ENCODE measurements at places on chromosomes 6 and 20. TPM values are rescaled to one million over a fixed set of nuclear protein-coding genes. Genes with fewer than 3 reads are reported as not detected.
A peak's percentile ranks its signal among the peaks of the same experiment; 100 is the strongest.

DNA sequence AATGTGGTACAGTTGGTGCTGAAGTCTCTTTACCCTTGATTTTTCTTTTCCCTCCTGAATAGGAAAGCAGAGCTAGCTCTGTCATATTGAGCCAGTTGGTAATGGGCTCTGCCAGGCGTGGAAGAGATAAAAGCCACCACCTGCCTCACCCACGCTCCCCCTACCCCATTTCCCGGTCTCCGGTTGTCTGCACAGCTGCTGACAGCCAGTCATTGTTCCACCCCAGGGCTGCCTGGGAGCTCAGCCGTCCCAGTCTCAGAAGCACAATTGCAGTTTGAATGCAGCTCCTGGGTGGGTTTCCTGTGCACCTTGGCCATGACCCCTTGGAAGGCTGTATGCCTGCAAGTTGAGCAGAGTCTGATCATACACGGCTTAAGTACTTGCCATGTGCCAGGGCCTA is 675.2 kb upstream of the FLRT3 start:
- DNase-seq: no peak
- no peaks in the 10 kb centered on the region for H3K27me3 ChIP-seq
- H3K4me1 ChIP-seq: no peaks in the 10 kb centered on the region
- no peaks in the 10 kb centered on the region for H3K36me3 ChIP-seq

DNA sequence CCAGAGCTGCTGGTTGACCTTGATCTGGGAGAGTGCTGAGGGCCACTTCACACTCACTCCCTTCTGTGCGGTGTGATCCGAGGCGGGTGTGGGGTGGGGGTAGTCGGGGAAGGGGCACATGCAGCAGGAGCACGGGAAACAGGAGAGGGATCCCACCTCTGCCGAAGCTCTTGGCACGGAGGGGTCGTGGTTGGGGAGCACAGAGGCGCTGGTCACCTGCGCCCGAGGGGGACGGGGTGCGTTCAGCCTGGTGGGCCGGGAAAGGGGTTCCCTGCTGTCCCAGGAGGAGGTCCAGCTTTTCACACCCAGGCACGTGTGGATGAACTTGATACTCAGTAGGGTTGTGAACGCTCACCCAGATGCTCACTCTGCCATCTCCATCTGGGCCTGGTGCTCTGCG is 17.3 kb downstream of the SS18L1 start:
- no peaks in the 10 kb centered on the region for H3K27me3 ChIP-seq
- peaks cover 10% of the 10 kb centered on the region for H3K4me1 ChIP-seq
- peaks cover 16% of the 10 kb centered on the region for H3K36me3 ChIP-seq

DNA sequence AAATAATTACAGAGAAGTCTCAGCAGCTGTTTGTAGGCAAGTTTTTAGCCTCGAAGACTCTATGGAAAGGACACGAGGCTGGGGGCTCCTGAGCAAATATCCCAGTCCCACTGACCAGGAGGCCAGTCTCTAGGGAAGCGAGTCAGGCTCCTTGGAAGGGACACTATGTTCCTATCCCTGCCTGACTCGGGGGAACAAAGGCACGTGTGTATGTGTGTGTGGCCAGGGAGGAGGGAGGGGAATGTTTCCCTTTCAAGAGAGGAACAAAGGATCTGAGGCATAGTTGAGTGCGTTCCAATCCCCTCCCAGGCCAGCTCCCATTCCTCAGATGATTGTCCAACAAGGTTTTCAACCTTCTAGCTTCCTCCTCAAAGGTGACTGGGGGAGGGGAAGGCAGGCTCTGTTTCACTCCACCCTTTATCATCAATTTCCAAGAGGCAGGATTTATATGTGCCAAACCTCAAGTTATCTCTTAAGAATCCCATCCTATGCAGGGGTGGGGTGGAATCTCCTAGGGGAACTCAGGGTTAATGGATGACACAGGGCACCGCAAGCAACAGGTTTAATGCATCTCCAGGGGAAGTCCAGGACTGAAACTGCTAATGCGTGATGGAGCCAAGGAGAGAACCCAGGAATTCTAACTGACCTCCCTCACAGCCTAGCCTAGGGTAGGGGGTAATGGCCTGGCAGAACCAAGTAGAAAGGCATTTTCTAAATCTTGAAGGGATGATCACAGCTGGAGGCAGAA is 9.9 kb downstream of the BCL2L1 start:
- H3K27ac ChIP-seq: peak overlapping the region; percentile 84
- no peaks in the 10 kb centered on the region for H3K27me3 ChIP-seq
- peaks cover 11% of the 10 kb centered on the region for H3K36me3 ChIP-seq

- 0 out of 2 replicates have a peak, but pooled peaks cover 3% of the 10 kb centered on the region for H3K4me1 ChIP-seq
- DNase-seq: no peak
- no peaks in the 10 kb centered on the region for H3K27me3 ChIP-seq
Observed at GRCh38 chr20:33524261-33524660, 34.4 kb downstream of the CBFA2T2 start.

DNA sequence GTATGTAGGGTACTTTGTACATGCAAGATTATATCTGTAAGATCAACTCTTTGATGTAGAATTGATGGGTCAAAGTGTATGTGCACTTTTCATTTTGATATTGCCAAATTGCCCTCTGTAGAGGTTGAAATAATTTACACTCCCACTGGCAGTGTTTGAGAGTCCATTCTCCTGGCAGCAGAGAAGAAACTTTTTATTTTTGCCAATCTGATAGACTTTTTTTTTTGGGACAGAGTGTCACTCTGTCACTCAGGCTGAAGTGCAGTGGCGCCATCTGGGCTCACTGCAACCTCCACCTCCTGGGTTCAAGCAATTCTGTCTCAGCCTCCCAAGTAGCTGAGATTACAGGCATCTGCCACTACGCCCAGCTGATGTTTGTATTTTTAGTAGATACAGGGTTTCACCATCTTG is 199.2 kb downstream of the ZFAND3 start:
- H3K4me3 ChIP-seq: no peak overlapping the region
- no peak for DNase-seq
- H3K27ac ChIP-seq: no peak overlapping the region

DNA sequence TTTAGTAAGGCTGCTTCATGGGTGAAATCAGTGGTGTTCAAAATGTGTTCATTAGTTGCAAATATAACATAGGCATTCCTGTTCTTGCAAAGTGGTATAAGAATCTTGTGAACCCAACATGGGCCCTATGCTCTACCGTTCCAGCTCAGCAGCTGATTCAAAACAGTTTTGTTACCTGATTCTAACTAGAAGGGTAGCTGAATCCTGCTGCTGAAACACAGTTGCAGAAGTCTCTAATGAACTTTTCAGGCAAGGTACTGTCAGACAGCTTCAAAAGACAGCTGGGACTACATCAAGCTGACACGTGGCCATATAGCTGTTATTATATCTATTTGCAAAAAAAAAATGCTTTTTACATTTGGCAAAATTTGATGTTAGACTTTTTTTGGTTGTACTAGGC is 22.7 kb downstream of the THEMIS start:
- no peak overlapping the region for H3K4me3 ChIP-seq
- peaks cover 12% of the 10 kb centered on the region for H3K4me1 ChIP-seq
- no peaks in the 10 kb centered on the region for H3K36me3 ChIP-seq
- DNase-seq: no peak

GRCh38 chr20:62624719-62625453 is 17.4 kb upstream of the SLCO4A1 start:
- DNase-seq: no peak
- H3K4me1 ChIP-seq: peaks cover 14% of the 10 kb centered on the region
- no peak overlapping the region for H3K27ac ChIP-seq
- H3K4me3 ChIP-seq: no peak overlapping the region
- no peaks in the 10 kb centered on the region for H3K27me3 ChIP-seq

DNA sequence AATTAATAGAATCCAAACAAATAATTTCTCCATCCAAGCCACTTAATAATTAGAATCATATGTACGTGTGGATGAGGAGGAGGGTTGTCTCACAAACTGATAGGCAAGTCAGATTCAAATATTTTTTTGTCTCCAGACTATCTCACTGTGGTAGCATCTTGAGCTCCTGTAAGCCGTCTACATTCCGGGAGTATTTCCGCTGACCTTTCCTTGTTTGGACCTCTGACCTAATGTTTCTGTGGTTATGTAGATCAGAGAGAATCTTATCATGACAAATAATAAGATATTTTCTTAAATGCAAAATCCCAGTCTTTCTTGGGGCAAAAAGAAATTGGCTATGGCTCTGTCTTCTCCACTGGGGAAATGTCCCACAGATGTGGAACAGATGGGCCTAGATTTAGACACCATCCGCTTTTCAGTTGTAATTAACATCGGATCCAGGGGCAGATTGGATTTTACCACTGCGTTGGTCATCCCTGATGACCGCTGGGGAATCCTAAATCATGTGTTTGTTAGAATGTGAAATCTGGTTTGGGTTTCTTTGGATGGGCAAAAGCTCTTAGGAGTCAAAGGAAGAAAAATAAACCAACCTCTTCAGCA is 197.1 kb upstream of the RIN2 start:
- H3K4me1 ChIP-seq: no peaks in the 10 kb centered on the region
- no peak for DNase-seq
- H3K36me3 ChIP-seq: no peaks in the 10 kb centered on the region
- H3K27ac ChIP-seq: no peak overlapping the region

GRCh38 chr6:68559070-68559469 is 76.0 kb upstream of the ADGRB3 start:
- H3K27ac ChIP-seq: peak overlapping the region; percentile 73
- peak; percentile 61 for DNase-seq
- peaks cover 21% of the 10 kb centered on the region for H3K4me1 ChIP-seq
- no peaks in the 10 kb centered on the region for H3K36me3 ChIP-seq

- H3K27me3 ChIP-seq: no peaks in the 10 kb centered on the region
- no peaks in the 10 kb centered on the region for H3K4me1 ChIP-seq
- H3K27ac ChIP-seq: no peak overlapping the region
- no peaks in the 10 kb centered on the region for H3K36me3 ChIP-seq
Observed at GRCh38 chr20:46963196-46963529, 68.5 kb downstream of the EYA2 start.

GRCh38 chr6:21752054-21752811 is 158.7 kb downstream of the SOX4 start:
- H3K27me3 ChIP-seq: no peaks in the 10 kb centered on the region
- peaks cover 79% of the 10 kb centered on the region for H3K4me1 ChIP-seq
- DNase-seq: no peak

DNA sequence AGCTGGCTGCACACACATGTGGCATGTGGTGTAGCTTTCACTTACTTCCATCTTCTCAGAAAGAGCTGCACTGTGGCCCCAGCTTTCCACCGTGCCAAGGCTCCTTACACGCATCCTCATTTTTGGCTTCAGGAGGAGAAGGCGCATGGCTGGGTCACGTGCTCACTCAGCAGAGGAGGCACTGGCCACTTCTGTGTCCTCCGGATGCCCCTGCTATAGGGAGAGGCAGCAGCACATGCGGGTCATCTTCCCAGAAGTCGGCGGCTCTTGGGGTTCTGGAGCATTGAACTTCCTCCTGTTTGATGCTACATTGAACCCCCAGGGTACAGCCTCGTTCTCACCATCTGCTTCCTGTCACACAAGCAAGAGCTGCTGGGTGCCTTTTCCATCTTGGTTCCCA is 111.3 kb downstream of the FAM120B start:
- H3K4me3 ChIP-seq: no peak overlapping the region
- H3K36me3 ChIP-seq: no peaks in the 10 kb centered on the region
- H3K27ac ChIP-seq: no peak overlapping the region
- no peaks in the 10 kb centered on the region for H3K27me3 ChIP-seq
- no peak for DNase-seq

DNA sequence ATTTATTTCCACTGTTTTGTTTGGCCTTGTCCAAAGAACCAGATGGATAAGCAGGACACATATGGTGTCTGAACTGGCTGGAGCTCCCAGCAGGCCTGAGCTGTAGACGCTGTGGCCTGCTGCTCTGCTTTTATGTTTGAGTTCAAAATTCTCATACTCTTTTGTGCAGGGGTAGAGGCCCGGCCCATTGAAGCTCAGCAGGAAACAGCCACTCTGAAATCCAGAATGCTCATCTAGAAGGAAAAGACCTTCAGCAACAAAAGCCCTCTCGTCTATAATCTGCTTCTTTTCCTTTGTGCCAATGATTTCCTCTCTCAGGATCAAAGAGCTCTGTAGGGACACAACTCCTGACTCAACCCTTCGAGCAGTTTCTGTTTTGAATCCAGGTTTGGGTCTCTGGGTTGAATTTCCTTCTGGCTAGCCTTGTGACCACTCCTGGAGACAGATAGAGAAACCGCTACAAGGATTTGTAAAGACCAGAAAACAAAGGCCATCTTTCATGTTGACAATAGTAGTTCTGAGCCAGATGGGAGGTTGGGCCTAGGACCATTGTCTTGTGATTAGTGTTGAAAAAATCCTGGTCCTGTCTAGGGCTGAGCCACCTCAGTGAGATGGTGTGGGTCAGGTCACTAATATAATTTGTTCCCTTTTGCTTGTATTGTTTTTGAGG is 446.7 kb downstream of the BCKDHB start:
- no peaks in the 10 kb centered on the region for H3K4me1 ChIP-seq
- H3K36me3 ChIP-seq: no peaks in the 10 kb centered on the region
- DNase-seq: no peak
- no peak overlapping the region for H3K27ac ChIP-seq
- H3K27me3 ChIP-seq: no peaks in the 10 kb centered on the region

The AVP gene
- polyA plus RNA-seq: 0.60 TPM

The ZDHHC14 gene
- 3.0 TPM for polyA plus RNA-seq

The PACSIN1 gene
- polyA plus RNA-seq: 4.7 TPM

The PLN gene
- 0.10 TPM for polyA plus RNA-seq

The ENPP4 gene
- polyA plus RNA-seq: 2.2 TPM

The OPN5 gene
- not detected for polyA plus RNA-seq

Data from GM23338 (cell line).